ENCODE measurements at places on chromosomes 16 and 17. TPM values are rescaled to one million over a fixed set of nuclear protein-coding genes. Genes with fewer than 3 reads are reported as not detected.

Gene COX4I1
- 395 TPM for polyA plus RNA-seq

Gene FBXO39
- 0.19 TPM for polyA plus RNA-seq

Gene SULT1A1
- 21.4 TPM for polyA plus RNA-seq

Gene PCGF2
- polyA plus RNA-seq: 81.9 TPM

Gene NPIPA5
- polyA plus RNA-seq: 1.4 TPM

Gene RAB26
- polyA plus RNA-seq: 3.4 TPM

DNA sequence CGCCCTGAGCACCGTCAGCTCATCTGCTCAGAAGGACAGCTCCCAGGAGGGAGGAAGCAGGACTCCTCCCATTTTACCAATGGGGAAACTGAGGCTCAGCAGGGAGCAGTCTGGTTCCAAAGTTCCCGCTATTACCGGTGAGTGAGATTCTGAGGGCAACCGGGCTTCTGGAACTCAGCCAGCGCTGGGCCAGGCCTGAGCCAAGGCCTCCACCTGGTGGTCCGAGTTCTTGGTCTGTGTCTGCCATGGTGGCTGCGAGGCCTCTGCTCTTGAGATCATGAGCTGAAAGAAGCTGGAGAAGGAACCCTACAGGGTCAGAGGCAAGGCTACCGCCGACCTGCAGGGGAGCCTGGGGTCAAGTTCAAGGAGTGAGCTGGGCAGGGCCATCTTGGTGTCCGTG lies 110.8 kb upstream of the GSE1 start:
- DNase-seq: no peak

- no peak for DNase-seq
Observed at GRCh38 chr16:8849411-8850011, 19.3 kb downstream of the CARHSP1 start.

- DNase-seq: no peak
Observed at GRCh38 chr16:50741225-50741780, 583 bp upstream of the CYLD start.

- peak; percentile 79 for DNase-seq
Observed at GRCh38 chr16:89686520-89687091, at the start of gene CDK10. CDK10 (plus strand) TSS chr16:89686689; CDS start chr16:89686711, 22 bp downstream.

GRCh38 chr16:15701975-15702970 lies 52.2 kb downstream of the NDE1 start:
- no peak for DNase-seq

- DNase-seq: no peak
Observed at GRCh38 chr16:25951999-25952398, 260.2 kb downstream of the HS3ST4 start.

DNA sequence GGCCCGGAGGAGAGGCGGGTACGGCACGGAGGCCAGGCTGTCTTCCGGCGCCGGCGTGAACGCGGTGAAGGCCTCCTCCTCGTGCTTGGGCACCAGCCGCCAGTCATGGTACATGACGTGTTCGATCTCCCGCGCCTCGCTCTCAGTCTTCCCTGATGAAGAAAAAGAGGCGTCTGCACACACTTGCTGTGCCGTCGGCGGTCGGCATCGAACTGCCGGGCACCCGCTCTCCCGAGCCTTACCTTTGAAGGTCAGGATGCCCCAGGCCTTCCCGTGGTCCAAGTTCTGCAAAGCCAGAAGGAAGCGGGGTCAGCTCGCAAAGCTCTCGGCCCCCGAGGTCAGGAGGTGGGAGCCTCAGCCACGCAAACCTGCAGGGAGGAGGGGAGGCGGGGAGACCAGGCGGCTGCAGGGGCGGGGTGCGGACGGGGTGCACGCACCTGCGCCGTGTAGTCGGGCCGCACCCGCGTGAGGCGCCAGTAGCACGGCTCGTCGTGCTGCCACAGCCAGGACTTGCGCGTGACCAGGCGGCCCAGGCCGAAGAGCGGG lies at the start of gene EME2:
TSS of gene EME2 (plus strand) at position 449 of the 546 bp plus-strand sequence. CDS start 418 bp downstream, outside the sequence.
- no peak for DNase-seq

- DNase-seq: no peak
Observed at GRCh38 chr16:66036793-66037715, 329.4 kb upstream of the CDH5 start.

- no peak for DNase-seq
Observed at GRCh38 chr17:45980855-45981254, 18.2 kb upstream of the STH start.

GRCh38 chr16:67240506-67240905 lies 6.8 kb downstream of the FHOD1 start:
- DNase-seq: no peak

Data from left renal cortex interstitium (tissue), 4 donors.